Spleen (tissue), 13 donors: ENCODE measurements at places on chromosomes 7 and 10.

DNA sequence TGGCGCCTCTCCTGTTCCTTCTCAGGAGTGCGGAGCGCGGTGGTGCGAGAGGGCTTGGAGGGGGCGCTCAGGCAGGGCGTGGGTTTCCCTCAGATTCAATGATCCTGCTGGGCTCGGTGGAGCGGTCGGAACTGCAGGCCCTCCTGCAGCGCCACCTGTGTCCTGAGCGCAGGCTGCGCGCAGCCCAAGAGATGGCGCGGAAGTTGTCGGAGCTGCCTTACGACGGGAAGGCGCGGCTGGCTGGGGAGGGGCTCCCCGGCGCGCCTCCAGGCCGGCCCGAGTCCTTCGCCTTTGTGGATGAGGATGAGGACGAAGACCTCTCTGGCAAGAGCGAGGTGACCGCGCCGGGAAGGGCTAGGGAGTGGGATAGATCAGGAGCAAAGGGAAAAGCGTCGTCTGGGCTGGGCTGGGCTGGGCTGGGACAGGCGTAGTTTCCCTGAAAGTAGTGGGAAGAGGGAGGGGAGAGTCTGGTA is 17.0 kb downstream of the FAM131B start:
- peak; percentile 90 for DNase-seq

DNA sequence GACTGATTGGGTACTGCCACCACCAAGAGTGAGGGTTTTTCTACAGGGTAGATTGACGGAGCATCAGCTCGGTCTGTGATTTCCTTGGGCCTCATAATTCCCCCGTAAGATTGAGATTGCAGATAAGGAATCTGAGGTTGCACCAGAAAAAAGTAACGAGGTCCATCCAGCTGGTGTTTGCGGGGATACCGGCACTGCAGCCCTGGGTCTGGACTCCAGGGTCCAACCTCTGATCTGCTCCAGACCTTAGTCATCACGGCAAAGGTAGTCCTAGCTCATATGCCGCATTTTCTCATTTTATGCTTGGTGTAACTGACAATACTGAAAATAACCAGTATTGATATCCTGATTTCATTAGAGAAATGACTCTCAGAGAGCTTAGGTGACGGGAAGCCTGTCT is 3.9 kb downstream of the CARD11 start:
- DNase-seq: no peak

GRCh38 chr7:70477036-70478010 is 654.6 kb upstream of the GALNT17 start:
- DNase-seq: no peak

DNA sequence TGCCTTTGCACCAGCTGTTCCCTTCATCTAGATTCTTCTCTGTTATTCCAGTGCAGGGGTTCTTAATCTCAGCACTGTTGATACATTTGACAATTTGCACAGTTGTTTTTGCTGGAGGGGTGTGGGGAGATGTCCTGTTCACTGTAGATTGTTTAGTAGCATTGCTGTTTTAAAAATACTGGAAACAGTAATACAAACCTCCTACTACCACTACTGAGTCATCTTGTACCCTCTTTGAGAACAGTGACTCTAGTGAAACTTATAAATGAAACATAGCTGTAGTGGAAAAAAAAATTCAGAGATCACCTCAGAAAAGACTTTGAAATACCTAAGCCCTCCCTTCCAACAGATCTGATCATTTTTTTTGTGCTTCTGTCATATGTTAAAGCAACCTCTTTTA is 154.8 kb upstream of the TMEM196 start:
- DNase-seq: no peak

- DNase-seq: no peak
These were observed 66.3 kb downstream of the CYTH3 start for GRCh38 chr7:6205971-6206660.

DNA sequence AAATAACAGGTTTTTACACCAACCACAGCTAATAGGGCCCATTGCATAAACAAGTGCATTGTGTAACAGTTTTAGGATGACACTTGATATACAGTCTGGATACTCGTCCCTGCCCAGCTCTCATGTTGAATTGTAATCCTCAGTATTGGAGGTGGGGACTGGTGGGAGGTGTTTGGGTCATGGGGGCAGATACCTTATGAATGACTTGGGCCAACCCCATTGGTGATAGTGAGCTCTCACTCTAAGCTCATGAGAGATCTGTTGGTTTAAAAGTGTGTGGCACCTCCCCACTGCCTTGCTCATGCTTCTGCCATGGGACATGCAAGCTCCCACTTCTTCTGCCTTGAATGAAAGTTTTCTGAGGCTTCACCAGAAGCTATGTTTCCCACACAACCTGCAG is 136.7 kb downstream of the PDE1C start:
- DNase-seq: no peak

- peak; percentile 67 for DNase-seq
These were observed 5.9 kb upstream of the ADAP1 start for GRCh38 chr7:960269-960871.

DNA sequence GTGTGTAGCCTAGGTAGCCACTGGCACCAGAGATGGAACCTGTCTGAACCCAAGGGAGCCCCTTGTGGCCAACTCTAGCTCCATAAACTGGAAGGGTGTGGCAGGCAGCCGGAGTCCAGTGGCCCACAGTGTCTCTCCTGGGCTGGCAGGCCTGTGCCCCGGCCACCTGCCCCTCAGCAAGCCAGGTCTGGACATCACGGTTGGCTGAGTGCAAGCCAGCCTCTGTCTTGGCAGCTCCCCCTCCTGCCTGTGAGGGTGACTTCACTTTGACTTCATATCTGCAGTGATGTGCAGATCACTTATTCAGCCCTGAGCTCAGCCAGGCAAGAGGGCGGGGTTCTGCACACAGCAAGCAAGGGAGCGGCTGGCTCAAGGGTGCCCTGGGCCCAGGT is 1.3 kb upstream of the RET start:
- DNase-seq: no peak

DNA sequence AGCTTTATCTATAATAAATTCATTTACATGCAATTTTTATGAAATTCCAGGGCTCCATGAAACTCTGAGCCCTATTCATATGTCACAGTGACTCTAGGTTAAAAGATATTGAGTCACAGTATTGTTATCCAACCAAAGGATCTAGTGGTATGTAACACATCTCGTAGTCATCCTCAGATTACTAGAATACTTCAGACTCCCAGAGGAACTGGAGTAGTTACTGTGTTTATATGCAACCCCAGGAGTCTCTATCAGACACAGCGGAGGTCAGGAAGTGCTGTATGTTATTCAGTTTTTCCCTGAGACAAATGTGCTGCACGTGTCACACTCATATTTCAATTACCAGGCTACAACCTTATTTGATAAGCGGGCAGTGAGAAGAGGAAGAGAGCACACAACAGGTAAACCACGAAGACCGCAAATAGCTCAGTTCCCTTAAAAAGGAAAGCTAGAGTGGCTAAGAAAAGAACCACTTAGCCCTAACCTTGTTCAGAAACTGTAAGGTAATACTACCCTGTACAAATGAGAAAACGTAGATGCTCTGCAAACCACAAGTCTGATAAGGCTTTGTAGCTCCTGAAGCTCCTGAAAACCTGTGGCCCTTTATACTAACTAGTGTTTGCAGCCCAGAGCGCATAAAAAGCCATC is 114.0 kb upstream of the CNTNAP2 start:
- no peak for DNase-seq

DNA sequence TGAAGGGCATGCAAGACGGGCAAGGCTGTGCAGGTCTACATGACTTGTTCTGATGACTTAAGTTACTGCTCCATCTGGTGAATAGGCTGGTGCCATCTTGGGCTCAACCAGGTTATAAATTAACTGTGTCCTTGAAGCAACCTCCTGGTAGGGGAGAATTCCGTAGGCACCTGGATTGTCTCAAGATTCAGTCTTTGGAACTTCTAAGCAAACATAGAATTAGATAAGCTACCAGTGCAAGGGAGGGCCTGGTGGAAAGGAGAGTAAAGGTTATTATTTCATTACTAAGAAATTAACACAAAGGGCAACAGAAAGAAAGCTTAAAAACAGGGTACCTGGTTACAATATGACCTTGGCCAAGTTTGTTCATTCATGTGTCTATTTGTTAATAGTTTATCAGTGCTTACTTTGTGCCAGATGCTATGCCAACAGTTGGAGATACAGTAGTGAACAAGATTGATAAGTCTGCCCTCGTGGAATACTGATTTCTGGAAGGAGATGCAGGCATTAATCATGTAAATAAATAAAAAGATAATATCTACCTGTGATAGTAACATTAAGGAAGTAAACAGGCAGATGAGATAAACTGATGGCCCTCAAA is 107.0 kb upstream of the PALS2 start:
- DNase-seq: no peak

DNA sequence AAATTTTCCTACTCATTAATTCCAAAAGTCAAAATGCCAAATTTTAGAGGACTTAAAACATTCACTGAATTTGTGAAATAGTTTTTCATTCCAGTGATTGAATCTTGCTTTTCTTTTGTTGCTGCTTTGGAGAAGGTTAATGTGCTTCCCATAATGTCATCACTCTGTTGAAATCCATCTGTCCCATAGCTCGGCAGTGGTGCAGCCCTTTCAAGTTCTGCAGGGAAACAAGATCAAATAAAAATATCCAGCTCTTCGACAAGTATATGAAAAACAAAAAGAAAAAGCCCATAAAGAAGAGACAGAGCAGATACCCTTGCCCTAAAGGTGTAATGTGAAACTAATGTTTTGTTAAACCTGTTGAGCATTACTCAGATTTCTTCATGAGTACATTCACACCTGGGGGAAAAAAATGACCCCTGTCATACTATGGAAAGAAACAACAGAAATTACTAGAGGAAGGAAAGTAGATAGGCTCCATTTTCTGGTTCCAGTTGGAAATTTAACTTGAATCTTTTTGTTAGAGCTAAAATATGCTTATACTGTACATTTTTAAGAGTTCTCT is 35.1 kb downstream of the AGR3 start:
- no peak for DNase-seq

GRCh38 chr7:36460811-36461429 is 71.3 kb downstream of the ANLN start:
- no peak for DNase-seq

DNA sequence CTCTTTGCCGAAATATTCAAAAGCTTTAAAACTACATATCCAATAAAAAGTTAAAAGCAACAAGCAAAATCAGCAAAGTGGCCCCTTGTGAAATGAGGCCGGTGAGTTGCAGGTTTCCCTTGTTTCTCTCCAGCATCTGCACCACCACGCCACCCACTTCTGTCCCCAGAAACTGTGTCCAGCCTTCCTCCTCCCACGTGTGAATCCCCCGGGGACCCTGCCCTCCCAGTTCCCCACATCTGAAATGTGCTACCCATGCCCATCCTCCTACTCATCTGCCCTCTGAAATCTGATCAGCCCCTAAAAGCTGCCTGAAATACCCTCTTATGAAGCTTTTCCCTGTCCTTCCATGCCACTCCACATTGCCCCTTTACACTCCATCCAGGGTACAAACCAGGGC is 3.8 kb downstream of the ALOX5 start:
- DNase-seq: peak; percentile 77

GRCh38 chr7:43076189-43076605 is 36.2 kb upstream of the HECW1 start:
- no peak for DNase-seq

GRCh38 chr10:4263601-4263921 is 478.6 kb upstream of the KLF6 start:
- DNase-seq: no peak

GRCh38 chr7:5532536-5533335 is 109.1 kb upstream of the TNRC18 start:
- peak; percentile 98 for DNase-seq

- DNase-seq: peak; percentile 93
These were observed 2.4 kb upstream of the TAS2R38 start for GRCh38 chr7:141975806-141976523.

DNA sequence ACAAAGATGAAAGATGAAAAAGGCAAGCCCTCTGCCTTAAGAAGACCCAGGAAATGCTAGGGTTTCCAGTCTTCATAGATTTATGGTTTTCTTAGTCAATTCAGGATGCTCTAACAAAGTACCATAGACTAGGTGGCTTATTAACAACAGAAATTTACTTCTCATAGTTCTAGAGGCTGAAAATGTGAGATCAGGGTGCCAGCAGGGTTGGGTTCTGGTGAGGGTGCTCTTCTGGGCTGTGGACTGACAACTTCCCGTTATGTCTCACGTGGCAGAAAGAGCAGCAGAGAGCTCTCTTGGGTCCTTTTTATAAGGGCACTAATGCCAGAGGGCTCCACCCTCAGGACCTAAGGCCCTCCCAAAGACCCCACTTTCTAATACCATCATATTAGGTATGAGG is 23.7 kb downstream of the ELMO1 start:
- DNase-seq: no peak

GRCh38 chr10:98135222-98135899 is 904 bp downstream of the R3HCC1L start:
- DNase-seq: no peak

DNA sequence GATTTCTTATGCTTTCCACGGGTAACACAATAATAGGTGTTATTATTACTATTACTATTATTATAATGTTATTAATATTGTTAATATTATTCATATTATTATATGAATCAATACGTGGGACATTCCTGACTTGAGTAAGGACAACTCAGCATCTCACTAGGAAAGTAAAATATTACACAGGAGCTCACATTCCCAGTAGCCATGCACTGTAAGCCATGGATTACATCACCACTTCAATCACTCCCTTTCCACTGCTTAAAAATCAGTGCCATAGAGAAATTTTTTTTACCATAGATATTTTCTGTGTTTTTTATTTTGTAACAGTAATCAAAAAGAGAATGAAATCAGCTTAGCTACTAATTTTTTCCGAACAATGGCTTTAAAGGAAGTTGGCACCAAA is 68.5 kb upstream of the DGKI start:
- DNase-seq: no peak

- no peak for DNase-seq
These were observed 4.2 kb upstream of the SORBS1 start for GRCh38 chr10:95565336-95565735.

GRCh38 chr7:87882151-87882937 is 6.1 kb downstream of the DBF4 start:
- no peak for DNase-seq

- DNase-seq: no peak
These were observed 16.3 kb downstream of the AKR1D1 start for GRCh38 chr7:138092486-138093028.

- no peak for DNase-seq
These were observed 260.5 kb downstream of the SFMBT2 start for GRCh38 chr10:7150349-7150748.

DNA sequence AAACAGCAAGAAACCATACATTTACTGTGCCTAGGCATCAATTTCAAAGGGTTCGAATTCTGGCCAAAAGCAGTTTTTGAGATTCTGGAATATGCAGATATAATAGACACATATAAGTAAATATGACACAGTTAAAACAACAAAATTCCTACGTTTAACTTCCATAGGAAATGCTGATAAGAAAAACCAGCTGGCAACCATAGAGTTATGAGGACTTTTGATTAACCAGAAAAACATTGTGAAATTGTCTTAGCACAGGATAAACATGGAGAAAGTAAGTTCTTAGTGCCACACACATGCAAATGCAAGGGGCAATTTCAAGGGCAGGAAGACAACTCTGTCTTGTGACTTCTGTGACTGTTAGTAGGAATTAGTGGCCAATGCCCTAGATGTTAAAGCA is 702.1 kb downstream of the TNS3 start:
- no peak for DNase-seq

DNA sequence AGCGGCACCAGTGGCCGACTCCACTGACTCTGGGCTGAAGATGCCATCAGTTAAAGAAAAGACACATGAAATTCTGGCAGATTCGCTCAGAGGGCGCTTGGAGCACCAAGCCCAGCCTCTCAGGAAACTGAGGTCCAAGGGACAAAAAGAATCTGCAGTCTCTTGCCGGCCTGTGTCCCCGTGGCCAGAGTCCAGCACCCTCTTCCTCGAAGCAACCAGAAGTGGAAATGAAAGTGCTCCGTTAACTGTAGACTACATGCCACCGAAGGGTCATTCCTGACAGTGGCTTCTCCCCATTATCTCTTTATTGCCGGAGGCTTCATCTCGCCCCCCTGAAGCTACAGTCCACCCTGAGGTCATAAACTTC is 1.0 kb upstream of the CHST15 start:
- no peak for DNase-seq
